ENCODE measurements at places on chromosomes 1 and 21.
A peak's percentile ranks its signal among the peaks of the same experiment; 100 is the strongest.

DNA sequence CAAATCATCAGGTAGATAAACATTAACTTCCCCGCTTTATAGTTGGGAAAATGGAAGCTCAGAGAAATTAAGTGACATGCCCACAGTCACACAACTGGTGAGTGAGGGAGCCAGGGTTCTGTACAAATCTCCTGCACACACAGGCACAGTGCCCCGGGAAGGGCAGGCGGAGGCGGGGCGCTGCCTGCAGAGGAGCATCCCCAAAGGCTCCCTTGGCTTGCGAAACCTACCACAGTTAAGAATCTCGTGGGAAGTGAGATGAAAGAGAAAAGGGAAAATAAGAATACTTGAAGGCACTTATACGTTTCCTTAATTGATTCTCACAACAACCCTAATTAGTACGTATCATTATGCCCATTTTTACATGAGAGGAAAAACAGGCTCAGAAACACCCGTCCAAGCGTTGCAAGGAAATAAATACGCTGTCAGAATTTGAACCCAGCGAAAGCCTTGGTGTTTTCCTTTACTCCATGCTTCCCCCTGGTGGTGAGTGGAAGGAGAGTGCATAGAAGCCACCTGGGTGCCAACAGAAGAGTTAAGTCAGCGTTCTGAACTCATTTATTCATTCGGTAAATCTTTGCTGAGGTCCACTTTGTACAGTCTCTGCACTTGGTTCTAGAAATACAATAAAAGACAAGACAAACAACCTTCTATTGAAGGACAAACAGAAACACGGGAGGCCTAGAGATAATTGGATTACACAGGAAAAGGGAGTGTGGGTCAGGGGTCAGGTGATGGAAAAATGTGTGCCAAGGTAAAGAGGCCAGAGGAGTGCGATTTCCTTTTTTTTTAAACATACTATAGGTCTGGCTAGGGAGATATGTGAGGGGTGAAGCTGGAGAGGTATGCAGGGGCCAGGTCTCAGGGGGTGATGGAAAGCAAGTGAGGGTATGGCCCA, 28.4 kb downstream of the ACP6 start:
- peak; percentile 49 for DNase-seq

DNA sequence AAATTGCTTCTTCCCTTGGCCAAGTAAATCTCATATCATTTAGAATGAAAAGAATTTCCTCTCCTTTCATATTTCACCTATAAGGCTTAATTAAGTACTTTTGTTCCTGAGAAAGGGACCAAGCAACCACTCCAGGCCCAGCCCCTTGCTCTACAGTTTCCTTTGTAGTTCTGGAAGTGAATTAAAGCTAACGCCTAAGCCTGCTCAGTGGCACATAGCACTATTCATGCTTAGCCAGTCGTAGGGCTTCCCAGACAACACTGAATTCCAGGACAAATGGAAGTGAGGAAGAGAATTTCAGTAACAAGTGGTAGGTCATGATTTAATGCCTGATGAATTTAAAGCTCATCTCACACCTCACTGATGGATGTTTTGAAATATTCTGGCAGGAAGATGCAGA, 73.3 kb downstream of the RPAP2 start:
- no peak for DNase-seq

- no peak for DNase-seq
These were observed 178.8 kb downstream of the NR5A2 start for GRCh38 chr1:200206340-200206739.

DNA sequence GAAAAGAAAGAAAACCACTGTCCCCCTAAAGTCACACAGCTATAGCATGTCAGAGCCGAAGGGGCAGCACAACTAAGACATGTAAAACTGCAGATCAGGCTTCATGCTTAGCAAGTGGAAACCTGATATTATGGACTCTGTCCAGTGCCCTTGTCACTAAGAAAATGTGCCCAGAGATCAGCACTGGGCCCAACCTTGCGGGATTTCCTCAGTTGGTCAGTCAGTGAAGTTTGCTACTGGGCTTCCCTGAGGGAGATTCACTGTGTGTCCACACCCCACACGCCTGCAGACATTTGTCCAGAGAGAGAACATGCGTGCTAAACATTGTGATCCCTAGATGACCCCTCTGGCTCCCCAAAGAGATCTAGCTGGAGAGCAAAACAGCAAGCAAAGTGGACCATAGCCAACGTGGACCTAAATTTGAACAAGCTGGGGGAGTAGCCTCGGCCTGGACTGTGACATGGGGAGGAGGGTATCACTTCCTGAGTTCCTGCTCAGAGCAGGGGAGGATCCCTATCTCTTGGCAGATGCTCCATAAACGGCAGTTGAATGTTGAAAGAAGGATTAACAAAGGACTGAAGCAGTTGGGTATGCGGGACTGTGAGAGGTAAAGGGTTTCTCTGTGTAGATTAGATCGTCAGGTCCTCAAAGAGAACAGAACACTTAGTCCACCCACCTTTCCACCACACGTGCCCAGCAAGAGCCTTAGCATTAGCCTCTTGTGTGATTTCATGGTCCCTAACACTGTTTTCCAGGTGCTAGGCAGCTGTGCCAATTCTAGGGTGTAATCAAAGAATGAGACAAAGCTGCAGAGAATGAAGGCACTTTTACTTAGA, 53.6 kb downstream of the GLUL start:
- no peak for DNase-seq

DNA sequence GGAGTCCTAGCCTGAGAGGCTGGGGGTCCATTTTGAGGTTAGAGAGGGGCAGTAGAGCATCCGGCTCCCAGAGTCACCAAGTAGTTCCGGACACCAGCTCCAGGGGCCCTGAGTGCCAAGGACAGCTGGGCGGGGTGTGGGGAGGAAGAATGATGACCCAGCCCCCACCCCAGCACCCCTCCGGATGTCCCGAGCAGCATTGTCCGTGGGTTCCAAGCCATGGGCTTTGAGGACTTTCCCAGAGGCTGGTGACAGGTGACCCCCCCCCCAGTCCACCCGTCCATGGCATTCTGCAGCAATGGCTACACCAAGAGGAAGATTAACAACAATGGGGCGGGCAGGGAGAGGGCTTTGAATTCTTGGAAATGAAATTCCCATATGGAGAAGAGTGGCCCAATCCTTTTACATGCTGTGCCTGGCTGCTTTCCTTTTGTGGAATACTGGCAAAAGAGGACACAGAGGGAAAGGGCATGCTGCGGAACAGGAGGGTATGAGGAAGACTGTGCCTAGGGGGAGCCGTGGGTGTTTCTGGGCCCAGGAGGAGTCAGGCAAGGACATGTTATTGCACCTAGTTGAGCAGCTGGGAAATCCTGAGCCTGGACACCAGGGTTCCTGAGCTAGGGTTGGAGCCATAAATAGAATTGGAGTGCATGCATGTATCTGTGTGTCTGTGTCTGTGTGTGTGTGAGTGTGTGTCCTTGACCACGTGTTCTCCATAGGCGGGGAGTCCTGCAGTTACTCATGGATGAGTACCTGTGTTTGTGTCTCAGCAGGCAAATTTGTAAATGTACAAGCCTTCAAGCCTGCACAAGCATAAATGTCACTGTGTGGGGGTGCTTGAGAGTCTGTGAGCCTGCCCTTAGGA, 956 bp downstream of the ATP1A2 start:
- DNase-seq, result peak; percentile 69

DNA sequence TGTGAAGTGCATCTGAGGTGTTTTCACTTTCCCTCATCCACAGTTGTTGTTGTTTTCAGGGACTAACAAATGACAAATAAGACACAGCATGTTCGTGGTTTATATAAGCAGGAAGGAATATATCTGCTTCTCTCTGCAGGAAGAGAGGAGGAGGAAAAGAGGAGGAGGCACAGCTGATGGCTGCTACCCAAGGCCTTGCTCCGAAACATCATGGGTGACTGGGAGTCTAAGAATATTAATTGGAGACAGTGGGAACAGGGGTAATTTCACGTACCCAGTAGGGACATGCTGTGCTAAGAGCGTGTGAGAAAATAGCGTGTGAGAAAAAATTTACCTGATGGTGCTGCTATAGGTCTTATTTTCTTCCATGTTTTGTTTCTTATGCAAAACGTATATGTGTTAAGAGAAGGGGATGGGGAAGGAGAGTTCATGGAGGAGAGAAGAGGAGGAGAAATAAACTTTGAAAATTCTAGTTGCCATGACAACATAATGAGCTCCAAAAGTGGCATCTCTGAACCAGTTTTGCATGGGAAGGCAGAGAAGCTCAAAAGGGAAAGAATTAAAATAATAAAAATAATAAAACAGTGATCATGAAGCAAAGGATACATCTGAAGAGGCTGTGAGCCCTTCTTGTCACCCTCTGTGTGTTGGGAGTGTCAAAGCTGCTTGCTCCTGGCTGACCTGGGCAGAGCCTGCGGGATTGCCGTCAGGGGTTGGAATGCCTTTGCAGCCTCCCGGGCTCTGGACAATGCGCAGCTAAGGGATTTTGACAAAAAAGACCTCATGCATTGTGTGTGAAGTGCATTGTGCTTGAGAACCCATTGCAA, 192.0 kb downstream of the CACNA1E start:
- no peak for DNase-seq

GRCh38 chr1:52633291-52633754, 355 bp downstream of the SHISAL2A start:
- DNase-seq, result no peak

DNA sequence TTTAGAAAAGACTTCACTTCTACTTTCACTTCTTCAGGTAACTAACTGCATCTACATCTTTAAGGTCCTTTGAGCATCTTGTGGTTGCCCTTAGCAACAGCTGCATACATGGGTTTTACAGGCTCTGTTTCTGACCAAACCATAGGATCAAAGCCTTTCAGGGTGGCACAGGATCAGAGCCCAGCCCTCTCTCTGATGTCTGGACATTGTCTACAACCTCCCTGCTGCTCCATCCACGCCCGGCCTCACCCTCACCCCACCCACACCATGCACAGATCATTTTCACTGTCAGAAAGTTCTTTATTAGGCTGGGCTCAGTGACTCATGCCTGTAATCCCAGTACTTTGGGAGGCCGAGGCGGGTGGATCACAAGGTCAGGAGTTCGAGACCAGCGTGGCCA, 5.2 kb downstream of the NCF2 start:
- no peak for DNase-seq

DNA sequence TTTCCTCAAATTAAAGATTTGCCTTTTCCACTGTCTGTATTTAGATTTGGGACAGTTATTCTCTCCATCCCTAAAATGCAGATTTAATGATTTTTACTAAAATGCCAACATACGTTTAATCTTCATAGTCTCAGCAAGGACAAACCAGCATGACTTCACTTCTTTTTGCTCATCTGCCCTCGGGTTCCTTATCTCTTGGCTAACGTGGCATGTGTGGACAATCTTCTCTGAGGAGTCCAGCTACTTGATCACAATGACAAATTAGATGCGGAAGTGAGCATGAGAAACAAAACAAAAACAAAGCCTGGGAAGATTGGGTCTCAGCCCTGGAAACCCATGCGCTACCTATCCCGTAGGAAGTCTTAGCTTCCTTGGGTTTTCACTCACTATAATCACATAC, 1.0 kb downstream of the MRAP start:
- no peak for DNase-seq

- DNase-seq, result no peak
These were observed 78.7 kb downstream of the RGL1 start for GRCh38 chr1:183883623-183884022.

GRCh38 chr1:225827076-225827475, 17.2 kb downstream of the EPHX1 start:
- no peak for DNase-seq

- peak; percentile 40 for DNase-seq
These were observed 48.7 kb upstream of the DNAH14 start for GRCh38 chr1:224880593-224881307.

DNA sequence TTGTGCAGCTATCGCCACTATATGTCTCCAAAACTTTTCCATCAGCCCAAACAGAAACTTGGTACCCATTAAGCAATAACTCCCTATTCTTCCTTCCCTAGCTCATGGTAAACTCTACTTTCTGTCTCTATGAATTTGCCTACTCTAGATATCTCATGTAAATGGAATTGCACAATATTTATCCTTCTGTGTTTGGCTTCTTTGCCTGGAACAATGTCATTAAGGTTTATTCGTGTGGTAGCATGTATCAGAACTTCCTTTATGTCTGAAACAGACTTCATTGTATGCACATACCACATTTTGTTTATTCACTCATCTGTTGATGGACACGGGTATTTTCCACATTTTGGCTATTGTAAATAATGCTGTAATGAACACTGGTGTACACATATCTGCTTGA, 40.7 kb upstream of the CD34 start:
- no peak for DNase-seq

GRCh38 chr1:231630558-231631205, 4.1 kb downstream of the DISC1 start:
- DNase-seq, result peak; percentile 18

- DNase-seq, result no peak
These were observed 6.0 kb downstream of the IFNAR1 start for GRCh38 chr21:33330726-33331125.

- no peak for DNase-seq
These were observed 366.9 kb upstream of the USP24 start for GRCh38 chr1:55582084-55582483.

- DNase-seq, result peak; percentile 12
These were observed 1.9 kb downstream of the SLC25A44 start for GRCh38 chr1:156195853-156196252.

DNA sequence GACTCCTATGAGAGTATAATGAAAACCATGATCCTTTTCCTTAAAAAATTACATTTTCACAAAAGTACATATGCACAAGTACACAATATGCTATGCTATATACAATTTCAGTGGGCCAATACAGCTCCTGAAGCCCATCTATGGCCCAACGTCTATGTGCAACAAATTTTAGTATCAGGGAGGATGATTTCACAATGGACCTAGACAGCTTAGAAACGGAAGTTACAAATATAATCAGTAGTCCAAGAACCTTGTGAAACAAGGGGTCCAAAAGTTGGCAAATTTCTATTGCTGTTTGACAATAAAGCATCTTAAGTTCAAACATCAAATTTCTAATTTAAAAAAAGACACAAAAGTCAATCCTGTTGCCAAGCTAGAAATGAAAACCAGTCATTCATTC, 87.0 kb downstream of the DPYD start:
- DNase-seq, result no peak

DNA sequence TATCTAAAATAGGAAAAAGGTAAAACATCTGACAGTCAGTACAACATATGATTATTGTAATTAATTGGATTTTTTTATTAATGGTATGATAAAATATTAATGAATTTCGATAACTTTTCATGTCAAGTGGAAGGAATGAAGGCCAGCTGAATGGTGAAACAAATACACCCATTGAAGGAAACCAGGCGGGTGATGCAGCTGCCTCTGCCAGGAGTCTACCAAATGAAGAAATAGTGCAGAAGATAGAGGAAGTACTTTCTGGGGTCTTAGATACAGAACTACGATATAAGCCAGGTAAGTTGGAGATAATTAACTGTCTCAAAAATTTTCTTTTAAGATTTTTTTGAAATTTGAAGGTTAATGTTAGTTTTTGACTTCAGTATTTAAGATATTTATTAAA, 3.2 kb downstream of the SON start:
- no peak for DNase-seq

Measured in SJCRH30 (cell line).